Naive thymus-derived CD8-positive, alpha-beta T cell (primary cell): ENCODE measurements at places on chromosomes 2 and 18.

DNA sequence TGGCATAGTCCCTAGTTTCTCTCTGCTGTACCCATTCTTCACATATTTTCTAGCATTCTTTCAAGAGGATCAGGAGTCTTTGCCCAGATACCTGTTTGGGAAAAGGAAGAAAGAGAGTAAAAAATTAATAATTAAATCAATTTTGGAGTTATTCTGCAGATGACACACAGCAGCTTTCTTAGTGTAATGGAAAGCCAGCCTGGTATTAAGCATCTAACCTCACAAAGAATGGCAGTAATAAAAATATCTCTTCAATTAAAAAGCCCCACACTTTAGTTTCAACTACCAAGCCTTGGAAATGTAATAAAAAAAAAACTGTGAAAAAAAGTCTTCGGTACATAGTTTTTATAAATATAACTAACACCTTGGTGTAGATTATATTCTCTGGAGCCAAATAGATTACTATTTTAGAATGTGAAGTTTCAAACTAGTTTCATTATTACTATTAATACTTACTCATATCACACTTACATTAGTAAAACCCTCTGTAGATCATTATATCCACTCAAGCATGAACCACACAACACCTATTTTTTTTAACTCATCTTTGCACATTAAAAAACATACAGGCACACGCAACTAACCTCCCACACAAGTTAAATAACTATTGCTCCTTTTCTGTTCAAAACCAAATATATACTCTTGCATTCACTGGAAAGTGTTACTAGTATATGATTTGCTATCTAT, 90.9 kb downstream of the GPD2 start:
- DNase-seq = no peak

GRCh38 chr2:1082456-1083205, 132.0 kb downstream of the SNTG2 start:
- no peak for DNase-seq

DNA sequence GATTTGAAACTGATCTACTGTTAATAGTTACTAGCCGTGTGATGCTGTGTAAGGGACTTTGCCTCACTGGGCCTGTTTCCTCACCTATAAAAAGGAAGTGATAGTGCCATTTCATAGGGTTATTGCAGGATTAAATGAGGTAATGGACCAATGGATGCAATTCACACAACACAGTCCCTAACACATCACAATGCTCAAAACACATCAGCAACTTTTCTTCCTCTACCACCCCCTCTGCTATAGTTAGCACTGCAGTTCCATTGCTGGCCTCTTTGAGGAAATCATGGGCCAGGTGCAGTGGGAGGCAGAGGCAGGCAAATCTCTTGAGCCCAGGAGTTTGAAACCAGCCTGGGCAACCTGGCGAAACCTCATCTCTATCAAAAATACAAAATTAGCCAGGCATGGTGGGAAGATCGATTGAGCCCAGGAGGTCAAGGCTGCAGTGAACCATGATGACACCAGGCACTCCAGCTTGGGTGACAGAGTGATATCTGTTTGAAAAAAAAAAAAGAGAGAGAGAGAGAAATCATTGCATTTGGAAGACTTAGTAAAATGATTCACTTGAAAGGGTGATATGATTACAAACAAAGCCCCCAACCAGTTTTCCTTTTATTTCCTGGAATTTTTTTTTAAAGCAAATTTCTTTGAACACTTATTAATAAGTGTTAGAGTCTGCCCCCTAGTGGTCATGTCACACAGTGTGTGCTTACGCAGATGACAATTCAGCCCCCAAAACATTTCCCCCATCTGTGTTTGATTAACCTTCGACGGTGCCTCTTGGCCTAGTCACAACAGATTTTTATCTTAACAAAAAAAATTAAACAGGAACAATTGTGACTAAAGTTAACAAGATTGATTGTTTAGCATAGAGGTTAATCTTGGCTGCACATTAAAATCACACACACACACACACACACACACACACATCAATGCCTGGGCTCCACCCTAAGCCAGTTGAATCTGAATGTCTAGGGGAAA, 88.6 kb upstream of the BCL11A start:
- no peak for DNase-seq

GRCh38 chr2:173972636-173973035, 7.5 kb upstream of the SP3 start:
- no peak for DNase-seq

DNA sequence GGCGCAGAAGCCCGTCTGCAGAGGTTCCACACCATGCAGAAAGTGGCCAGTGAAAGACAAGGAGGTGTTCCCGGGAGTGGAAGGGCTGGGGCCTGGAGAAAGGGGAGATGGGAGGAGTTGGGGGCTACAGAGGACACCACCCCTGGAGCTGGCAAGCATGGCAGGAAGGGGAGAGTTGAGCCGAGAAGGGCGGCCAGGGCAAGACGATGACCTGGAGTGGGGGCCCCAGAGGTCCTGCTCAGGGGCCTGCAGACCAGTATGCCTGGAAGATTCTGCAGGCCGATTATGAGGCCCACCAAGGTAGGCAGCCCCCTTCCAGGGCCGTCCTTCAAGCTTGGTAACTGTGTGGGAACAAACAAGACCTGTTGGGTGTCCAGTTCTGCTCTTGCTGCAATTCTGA, 33.1 kb downstream of the RBFA start:
- DNase-seq = no peak

- DNase-seq = no peak
These were observed 51.9 kb downstream of the UNC80 start for GRCh38 chr2:209823484-209823883.

DNA sequence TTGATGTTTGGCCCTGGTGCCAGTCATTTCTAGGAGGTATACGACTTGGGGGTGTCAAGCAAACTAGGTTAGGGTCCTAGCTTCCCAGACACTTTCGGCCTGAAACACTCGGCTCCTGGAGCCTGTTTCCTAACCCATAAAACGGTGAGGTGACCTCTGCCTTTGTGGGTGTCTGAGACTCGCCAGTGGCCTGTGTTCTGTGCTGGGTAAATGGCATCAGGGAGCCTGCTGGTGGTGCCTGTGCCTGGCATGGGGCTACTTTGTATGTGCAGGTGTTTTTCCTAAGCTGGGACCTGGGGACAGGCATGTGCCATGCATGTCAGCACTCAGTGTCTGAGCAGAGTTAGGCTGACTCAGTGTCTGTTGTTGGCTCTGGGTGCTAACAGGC, 139.2 kb downstream of the GLI2 start:
- no peak for DNase-seq

DNA sequence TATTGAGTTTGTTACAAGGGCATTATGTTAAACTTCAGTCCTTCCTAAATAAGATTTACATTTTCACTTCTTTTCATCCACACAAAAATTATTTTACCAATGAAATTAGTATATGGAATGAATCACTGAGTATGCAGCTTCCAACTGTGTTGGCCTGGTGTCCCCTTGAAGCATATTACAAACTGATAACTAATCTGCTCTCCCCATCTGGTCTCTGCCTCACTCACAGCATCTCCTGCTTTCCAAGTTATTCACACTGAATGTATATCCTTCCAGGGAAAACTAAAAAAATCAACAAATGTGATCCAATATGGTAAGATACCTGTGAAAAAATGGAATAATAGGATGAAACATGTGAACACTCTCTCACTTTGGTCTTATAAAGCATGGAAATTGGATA, 90.0 kb upstream of the NYAP2 start:
- no peak for DNase-seq

DNA sequence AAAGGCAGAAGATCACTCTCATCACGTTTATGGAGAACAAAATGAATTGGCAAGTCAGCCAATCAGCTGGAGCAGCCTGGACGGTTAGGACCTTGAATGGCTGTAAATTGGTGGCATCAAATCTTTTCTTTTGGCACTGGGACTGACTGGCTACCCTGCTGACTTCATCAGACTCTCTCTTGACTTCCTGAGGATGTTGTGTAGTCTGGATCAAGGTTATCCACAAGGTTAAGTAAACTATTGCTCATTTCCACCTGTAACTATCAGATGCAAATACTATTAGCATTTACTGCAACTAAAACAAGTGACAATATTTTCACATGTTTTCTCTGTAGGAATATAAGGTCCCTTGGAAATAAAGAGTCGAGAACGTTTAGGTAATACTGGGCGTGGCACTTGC, 134.3 kb upstream of the RASGRP3 start:
- DNase-seq = no peak

- DNase-seq = no peak
These were observed 132.6 kb upstream of the CDCA7 start for GRCh38 chr2:173221937-173222594.

DNA sequence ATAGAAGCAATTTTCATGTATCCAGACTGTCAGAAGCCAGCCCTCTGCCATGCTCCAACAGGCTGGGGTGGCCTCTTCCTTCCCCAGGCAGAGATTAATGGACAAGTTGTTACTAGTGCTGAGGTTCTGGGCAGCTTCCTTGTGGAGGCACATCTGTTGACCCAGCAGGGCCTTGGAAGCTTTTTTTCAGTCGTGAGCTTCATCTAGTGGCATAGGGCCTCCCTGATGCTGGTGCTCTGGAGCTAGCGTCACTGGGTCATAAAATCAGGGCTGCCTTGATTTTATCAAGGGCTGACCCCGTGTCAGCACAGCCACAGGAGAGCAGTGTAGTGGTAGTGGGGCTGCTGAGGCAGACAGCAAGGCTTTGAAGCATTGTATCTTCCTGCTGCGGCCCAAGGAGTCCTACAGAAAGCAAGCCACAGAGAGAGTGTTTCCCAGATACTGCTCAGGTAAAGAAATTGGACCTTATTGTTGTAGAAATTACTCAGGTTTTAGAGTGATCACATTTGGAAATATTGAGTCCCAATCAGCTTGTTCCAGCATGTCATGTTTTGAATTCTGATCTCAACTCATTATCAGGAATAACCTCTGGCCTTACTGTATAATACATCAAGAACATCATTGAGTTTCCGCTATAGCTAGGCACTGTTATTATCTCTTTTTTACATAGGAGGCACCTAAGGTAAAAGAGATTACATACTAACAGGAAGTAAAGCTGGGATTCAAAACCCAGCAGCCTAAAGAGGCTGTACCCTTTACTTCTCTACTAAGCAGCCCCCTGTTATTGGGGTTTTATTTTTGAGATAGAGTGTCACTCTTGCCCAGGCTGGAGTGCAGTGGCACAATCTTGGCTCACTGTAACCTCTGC, 92.3 kb upstream of the ALPP start:
- DNase-seq = peak; percentile 20

DNA sequence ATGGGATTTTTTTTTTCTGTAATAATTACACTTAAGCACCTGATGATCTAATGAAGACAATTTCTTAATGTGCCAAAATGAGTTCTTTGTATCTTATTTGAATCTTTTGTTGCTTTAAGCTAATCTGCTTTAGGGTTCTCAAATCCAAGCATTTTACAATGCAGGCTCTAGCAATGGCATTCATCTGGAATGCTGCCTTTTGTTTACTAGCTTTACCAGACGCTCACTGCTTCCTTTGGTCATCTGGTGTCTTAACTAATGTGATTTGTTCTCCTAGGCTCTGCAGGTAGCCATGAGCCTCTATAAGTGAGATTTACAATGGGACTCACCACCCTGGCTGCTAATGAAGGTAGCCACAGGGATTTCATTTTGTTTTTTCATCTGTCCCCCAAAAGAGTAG, 100.3 kb downstream of the GREB1L start:
- no peak for DNase-seq

DNA sequence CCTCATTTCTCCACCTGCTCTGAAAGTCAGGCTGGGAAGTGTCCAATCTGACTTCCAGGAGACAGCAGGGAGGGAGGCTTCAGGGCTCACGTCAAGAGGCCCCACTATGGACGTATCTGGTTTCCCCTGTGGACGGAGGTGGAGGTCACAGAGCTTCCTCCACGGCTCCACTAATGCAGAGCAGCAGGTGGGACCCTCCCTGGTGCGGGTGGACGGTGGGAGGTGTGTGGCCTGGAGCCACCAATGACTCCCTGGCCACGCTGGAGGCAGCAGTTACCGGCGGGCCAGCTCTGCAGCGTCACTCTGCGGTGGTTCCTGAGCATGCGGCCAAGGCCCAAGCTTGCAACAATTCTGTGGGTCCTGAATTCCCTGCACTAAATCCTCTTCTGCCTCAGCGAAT, 9.0 kb downstream of the CRACDL start:
- no peak for DNase-seq

DNA sequence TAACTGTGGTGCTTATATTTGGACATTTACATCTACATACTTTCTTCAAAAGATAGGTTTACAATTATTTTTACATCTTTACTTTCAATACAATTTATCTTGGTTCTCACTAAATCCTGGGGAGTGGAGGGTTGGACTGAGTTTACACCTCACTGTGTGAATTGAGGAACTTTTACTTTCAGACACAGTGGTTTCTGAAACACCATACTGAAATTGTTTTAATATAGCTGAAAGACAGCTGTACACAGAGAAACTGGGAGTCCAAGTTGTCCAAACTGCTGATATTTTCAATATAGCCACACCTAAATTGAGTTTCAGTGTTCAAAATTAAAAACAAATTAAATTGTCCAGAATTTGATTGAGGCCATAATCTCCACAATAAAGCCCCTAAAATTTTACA, 16.8 kb downstream of the KCNH7 start:
- no peak for DNase-seq

DNA sequence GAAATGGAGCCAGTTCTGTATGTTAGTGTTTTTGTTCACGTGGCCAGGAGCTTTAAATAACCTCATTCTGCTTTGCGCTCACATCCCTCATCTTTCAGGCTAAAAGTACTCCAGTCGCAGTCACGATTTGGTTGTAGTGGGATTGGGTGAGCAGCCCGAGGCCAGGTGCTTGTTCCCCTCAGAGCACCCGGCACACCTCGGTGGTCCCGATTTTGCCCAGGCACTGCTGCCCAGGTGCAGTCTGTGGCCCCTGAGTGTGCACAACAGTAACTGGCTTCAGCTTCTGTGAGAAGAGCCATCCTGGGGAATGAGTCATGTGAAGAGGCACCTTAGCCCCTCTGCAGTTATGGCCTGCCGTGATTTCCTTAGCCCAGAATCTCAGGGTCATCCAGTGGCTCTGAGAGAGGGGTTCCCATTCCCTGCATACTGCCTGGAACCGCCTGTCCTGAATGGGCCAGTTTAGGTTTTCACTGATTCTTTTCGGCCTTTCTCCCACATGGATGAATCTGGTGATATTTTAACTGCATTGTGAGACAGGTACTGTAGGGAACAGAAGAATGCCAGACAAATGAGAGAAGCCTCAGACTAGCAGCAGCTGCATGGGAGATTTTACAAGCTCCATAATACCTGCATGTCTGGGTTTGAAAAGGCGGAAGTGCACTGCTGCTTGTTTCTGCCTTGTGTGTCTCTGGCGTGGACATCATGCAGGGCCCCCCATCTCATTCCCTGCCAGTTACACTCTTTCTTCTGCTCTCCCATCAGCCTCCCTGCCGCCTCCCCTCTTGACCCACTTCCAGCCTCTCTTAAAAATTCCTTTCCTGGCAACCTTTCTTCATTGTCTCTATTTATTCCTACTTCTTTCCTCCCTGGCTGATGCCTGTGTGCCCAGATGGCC, 33.5 kb downstream of the IMPA2 start:
- DNase-seq = no peak

DNA sequence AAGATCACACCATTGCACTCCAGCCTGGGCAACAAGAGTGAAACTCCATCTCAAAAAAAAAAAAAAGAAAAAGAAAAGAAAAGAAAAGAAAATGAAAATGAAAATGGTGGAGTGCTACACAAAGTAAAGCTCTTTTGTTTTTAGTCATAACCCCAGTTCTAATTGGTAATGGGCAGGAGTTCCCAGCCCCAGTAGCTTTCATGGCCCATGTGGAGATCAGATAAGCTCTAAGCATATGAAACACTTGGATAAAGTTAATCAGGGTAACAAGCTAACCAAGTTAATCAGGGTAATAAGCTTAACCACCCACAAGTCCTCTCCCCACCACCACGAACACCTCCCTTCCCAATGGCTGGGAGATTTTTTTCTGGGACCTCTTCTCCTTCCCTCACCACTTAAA, 240.8 kb downstream of the BCL11A start:
- DNase-seq = no peak
